ENCODE measurements at places on chromosomes 11 and 22.

DNA sequence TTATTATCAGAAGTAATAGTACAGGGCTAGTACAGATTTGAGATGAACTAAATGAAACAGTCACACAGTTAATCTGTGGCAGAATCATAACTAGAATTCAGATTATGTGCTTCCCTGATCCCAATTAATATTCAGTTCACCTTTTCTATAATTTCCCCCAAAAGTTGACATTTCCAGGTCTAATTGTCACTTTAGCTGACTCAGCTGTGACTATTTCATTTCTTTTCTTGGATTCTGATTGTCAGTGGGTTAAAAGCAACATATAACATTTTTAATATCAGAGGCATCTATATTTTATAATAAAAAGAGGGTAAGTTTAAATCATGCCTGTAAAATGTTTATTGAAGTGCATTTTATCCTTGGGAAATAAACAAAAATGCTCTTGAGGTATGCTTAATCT is 28.8 kb upstream of the SOX6 start:
- DNase-seq = no peak

DNA sequence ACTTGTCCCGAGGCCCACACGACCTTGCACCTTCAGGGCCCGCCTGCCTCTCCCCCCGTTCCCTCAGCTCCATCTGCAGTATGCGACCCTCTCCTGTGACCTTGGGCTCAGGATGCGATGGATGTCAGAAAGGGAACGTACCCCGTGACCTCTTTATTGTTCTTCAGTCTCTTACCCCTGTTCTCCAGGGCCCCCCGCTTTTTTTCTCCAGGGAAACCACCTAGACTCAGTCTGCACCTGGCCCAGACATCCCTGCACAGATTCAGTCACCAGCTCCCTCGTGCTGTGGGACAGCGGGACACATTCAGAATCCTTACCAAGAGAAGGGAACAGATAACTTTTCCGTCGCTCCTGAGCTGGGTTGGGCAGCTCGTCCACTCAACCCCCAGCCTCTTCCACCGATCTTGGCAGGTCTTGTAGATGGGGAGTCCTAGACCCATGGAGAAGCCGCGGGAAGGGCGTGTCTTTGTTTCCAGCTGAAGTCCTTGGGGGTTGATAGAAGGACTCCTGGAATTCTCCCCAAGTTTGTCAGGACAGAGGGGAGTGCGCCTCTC is 1.4 kb upstream of the PHOX2A start:
- no peak for DNase-seq

- DNase-seq = no peak
Observed at GRCh38 chr22:31233001-31233400, 20.9 kb downstream of the LIMK2 start.

- no peak for DNase-seq
Observed at GRCh38 chr22:36405221-36405661, 17.5 kb upstream of the MYH9 start.

DNA sequence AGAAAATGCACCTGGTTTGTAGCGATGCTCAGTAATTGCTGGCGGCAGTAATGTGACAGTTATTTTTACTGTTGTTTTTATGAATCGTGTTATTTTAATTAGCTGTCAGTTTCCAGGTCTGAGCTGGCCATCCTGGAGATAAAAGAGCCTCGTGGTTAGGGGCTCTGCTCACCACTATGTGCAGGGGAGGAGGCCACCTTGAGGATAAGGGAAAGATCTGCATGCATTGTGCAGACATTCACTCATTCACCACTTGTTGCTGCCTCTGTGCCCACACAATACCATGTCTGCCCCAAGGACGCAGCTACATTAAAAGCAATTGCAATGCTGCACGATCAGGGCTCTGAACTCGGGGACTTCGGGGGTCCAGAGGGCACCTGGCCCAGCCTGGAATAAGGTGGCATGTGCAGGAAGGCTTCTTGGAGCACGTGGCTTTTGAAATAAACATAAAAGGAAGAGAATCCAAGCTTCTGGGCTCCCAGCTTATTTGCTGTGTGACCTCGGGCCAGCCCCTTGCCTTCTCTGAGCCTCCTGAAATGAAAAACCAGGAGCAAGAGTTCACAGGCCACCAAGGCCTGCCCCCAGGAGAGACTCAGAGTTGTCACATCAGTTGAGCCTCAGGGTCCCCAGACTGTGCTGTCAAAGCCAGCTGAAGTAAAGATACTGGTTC is 44.7 kb upstream of the SHISAL1 start:
- DNase-seq = no peak

DNA sequence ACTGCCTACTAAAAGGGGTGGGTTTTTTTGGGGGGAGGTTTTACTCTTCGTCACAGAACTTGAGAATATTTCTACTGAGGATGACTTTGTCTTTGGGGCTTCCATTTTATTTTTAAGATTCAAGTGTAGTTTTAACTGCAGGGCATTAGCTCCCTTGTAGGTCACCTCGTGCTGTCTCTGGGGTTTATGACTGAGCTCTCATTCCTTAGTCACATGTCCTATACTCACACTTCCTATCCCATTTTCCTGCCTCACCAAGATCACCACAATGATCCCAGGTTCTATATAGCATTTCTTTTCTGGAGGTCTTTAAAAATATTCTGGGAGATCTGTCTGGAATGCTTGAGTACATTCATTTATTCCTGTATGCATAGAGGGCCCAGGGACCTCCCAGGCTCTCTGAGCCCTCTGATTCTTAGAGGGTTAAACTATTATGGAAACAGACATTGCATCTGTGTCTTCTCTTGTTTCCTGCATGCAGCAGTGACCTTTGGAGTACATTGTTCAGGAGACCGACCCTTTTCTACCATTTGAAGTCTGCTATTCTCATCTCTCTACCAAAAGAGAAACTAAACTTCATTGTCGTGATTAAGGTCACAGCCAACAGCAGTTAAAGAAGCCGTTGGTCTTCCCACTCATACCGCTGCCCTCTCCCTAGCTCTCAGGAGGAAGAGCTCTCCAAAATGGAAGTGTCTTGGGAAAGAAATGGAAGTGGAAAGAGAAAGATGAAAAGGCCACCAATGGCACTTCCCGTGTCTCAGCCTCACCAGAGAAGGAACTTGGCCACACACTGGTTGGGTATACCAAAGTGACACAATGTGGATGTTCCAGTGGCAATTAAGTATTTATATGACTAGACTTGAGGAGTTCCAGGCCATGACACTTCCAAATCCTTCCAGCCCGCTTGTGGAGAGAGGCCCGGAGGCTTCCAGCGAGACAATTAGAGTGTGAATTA is 77.5 kb downstream of the ZBTB16 start:
- no peak for DNase-seq

DNA sequence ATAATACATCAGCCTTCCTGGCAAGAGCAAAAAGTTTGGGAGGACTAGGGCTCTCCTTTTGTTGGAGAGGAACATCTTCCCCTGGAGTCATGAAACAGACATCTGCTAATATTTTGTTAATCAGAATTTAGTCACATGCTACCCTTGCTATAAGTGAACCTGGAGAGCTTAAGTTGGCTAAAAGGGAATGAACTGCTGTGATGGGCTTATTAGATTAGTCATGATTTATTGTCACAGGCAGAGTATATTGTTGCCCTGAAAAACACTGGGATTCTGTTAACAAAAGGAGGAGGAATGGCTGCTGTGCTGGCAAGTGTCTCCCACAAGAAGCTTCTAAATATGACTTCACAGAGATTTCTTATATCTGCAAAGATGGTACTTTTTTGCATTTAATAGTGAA is 16.0 kb downstream of the TCP11L1 start:
- no peak for DNase-seq

GRCh38 chr11:59403546-59403945 is 22.7 kb downstream of the OR5A2 start:
- DNase-seq = no peak

DNA sequence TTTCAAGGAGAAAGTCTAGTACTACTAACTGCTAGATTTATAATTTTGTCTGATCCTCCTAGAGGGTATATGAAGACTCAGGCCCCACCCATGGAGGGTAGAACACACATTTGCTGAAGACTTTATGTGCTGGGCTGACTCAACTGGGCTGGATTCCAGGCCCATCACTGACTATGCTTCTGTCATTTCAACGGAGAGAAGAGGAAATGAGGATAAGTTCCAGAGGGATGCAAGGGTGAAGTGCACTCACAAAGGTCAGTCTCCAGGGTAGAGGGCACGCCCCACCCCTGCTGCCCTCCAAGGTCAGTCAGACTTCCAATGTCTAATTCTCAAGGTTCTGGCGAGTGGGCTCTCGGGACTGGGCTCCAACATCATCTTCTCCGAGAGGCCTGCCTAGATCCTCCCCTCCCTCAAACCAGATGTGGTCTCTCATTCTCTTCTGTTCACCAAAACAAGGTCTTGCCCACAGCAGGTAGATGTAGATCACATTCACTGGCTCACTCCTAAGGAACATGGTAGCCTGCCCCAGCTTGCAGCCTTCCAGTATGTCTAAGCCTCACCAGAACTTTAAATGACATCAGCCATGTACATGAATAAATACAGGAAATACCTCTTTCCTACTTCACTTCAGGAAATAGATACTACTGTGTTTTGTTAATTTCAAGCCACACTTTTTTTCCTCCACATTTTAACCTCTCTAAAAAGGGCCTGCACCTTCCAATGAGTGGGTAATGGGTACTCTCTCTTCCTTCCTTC is 7.3 kb upstream of the C11orf86 start:
- DNase-seq = peak; percentile 48

- no peak for DNase-seq
Observed at GRCh38 chr11:8368194-8368593, 104.5 kb upstream of the LMO1 start.

DNA sequence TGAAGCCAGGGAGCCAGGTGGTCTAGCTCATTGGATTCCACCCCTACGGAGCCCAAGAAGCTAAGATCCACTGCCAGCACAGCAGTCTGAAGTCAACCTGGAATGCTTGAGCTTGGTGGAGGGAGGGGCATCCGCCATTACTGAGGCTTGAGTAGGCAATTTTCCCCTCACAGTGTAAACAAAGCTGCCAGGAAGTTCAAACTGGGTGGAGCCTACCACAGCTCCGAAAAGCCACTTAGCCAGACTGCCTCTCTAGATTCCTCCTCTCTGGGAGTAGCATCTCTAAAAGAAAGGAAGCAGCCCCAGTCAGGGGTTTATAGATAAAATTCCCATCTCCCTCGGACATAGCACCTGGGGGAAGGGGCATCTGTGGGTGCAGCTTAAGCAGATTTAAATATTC is 620.3 kb downstream of the NELL1 start:
- no peak for DNase-seq

GRCh38 chr22:50269970-50270665 is at the start of gene MAPK11:
Gene MAPK11 (minus strand): TSS chr22:50270380. CDS start chr22:50270292, 88 bp downstream.
- DNase-seq = no peak

- DNase-seq = no peak
Observed at GRCh38 chr11:36400766-36401455, 104.8 kb downstream of the PRR5L start.

GRCh38 chr11:44899959-44900358 is 50.7 kb downstream of the TP53I11 start:
- peak; percentile 66 for DNase-seq

DNA sequence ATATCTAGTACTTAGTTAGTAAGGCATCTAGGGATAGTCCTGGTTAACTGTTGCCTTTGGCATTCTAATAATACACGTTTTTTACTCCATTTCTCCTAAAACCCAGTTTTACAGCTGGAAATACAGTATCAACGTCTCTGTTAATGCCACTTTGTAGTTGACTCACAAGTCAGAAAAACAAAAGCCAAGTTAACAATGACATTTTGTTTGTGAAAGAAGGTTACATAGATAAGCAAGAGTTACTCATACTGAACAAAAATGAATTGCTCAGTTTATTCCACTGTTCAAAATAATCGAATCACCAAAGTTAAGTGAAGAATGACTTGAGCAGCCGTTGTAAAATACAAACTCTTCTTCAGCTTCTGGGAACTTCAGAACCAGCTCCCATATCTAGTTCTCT is 540.3 kb downstream of the ETS1 start:
- no peak for DNase-seq

- DNase-seq = no peak
Observed at GRCh38 chr11:71527576-71528210, 626 bp downstream of the KRTAP5-7 start.

GRCh38 chr11:68065841-68066240 is 27.0 kb downstream of the TCIRG1 start:
- DNase-seq = no peak

- DNase-seq = no peak
Observed at GRCh38 chr11:74681686-74682651, 49.3 kb downstream of the CHRDL2 start.

DNA sequence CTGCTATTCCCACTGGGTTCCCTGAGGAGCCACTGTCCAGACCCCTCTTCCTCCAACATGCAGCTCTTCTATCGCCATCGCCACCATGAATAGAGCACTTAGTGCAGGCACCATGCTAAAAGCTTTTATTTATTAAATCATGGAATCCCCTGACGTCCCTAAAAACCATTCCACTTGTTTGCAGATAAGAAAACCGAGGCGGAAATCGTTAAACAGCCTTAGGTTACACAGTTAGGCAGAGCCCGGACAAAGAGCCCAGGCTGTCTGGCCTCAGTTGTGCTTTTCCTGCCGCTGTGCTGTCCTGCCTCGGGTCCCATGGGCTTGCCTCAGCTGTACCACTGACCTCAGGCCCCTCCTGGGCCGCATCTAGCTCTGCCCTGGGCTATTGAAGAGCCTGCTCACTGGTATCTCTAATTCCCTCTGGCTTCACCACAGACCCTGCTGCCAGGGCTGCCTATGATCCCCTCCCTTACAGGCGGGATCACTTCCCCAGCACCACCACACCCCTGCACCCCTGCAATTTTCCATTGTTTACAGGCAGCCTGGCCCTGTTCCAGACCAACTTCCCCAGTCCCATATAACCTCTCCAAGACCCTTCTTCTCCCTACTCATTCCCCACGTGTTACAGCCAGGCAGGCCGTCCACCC is 13.0 kb upstream of the TUB start:
- DNase-seq = no peak

- no peak for DNase-seq
Observed at GRCh38 chr11:104410336-104410735, 246.4 kb upstream of the PDGFD start.

DNA sequence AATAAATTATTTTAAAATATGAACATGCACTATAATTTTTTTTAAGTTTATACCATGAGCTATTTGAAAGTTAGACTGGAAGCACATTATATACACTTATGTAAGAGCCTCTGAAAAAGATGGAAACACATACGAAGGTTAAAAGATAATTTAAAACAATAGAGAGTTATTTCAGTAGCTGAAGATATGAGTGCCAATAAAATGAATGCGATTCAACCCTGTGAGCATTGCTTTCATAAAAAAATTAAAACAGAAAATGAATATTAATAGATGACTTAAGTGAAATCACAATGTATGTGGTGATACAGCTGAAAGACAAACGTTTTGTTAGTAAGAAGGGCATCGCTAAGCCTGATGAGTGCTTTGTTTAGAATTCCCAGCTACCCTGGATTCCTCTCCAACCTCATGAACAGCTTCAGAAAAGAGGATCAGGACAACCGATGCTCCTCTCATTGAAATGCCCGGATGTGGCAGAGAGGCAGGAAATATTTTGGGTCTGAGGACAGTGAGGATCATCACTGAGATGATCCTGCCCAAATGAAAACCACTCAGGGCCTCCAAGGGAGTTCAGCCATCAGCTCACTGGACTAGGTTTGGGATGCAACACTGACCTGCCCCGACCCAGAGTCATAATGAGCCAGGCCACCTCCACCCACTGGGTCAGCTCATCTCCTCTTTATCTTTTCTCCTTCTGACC is 60.2 kb upstream of the TOP3B start:
- DNase-seq = no peak

- DNase-seq = no peak
Observed at GRCh38 chr22:42262964-42263363, 7.5 kb downstream of the TCF20 start.

- peak; percentile 21 for DNase-seq
Observed at GRCh38 chr11:20337526-20338154, 25.9 kb upstream of the HTATIP2 start.
